Activated effector memory CD4-positive, alpha-beta T cell treated with anti-CD3 and anti-CD28 coated beads, Interleukin-2, amount 50 U/mL, for 16 hours (primary cell): ENCODE measurements at places on chromosomes 3 and 15.

- DNase-seq: no peak
Observed at GRCh38 chr3:192899540-192899982, 18.1 kb downstream of the MB21D2 start.

GRCh38 chr15:41495736-41496599 is 2.3 kb downstream of the ITPKA start:
- no peak for DNase-seq

DNA sequence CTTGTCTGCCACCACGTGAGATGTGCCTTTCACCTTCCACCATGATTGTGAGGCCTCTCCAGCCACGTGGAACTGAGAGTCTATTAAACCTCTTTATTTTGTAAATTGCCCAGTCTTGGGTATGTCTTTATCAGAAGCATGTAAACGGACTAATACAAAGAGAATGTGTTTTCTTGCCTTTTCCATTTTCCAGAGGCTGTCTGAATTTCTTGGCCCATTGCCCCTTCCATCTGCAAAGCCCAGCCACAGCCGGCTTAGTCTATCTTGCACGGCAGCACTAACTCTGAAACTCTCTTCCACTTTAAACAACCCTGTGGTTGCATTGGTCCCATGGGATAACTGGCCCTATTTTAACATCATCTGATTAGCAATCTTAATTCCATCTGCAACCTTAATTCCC is 215.3 kb downstream of the LRTM1 start:
- no peak for DNase-seq

DNA sequence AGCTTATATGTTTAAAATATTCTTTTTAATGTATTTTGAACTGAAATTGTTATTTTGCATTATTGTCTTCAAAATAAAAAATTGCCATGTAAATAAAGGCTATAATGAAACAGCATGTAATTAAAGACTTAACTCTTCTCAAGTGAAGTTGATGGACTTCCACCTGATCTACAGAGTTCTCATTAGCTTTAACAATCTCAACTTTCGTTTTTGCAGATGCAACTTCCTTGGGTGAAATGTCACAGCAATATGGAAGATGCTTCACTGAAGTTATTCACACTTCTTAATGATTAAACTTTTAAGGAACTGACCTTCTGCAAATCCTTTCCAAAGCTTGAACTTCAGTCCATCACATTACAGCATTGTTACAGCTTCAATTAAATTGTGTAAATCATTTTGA is 63.6 kb downstream of the OSTN start:
- no peak for DNase-seq

- DNase-seq: no peak
Observed at GRCh38 chr3:40009991-40010390, 200.6 kb downstream of the MYRIP start.

DNA sequence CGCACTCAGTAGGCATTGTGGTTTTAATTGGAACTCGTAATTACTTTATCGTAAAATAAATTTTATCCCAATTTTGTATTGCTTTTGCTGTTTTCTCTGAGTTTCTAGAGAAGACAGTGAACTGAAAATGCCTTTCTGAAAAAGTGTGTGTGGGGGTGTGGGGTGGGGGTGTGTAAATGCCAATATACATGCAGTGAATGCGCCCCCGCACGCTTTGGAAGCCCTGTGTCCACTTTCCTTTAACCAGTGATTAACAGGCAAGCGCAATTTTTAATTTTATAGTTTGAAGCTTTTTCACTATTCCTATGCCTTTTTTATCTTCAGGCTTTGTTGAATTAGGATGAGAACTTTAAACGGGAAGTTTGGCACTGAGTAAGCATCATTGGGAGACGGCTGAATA is 47.4 kb upstream of the GMNC start:
- DNase-seq: no peak
